SHP77 treated with DMSO at 0.1 percent for 48 hours (cell line): ENCODE measurements at places on chromosomes 11 and 22.

GRCh38 chr22:42262964-42263363 is 7.5 kb downstream of the TCF20 start:
- DNase-seq: no peak

- DNase-seq: no peak
Observed at GRCh38 chr11:78190374-78190773, 1.7 kb downstream of the USP35 start.

DNA sequence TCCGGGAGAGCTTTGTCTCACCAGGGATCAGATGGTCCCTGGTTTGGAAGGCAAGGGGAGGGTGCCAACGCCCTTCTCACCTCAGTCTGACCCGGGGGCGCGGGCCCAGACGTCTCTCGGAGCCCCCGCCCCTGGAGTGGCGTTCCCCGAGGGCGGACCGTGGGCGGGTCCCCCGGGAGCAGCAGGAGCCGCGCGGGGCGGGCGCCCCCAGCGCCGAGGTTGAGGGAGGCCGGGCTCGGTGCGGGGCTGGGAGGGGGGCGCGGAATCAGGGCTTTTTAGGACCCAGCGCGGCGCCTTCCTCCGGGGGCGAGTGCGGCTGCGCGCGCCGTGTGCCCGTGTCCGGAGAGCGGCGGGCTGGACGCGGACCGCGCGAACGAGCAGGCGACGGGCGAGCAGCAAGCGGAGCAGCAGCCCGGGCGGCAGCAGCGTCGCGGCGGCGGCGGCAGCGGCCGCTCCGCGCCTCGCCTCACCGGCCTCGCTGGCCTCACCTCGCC is at the start of gene KCNC1:
Gene KCNC1, plus strand, starts transcription at position 364 of the 494 bp plus-strand sequence. CDS start 1,222 bp downstream, outside the sequence.
- no peak for DNase-seq

- DNase-seq: no peak
Observed at GRCh38 chr11:3158131-3158591, 6.9 kb downstream of the OSBPL5 start.

DNA sequence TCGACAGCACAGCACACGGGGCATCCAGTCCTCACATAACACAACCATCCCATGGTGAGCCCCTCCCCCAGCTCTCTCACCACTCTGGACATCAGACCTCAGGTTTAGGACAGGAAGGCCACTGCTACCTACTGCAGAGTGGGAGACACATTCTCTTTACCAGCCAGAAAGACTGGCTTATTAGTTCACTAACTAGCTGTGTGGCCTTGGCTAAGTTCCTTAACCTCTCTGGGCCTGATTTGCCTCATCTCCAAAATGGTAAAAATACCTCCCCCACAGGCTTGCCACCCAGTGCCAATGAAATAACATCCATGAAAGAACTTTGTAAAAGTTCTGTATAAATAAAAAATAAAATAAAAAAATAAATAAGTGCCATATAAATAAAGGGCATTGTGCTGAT is 32.1 kb downstream of the USH1C start:
- no peak for DNase-seq

- DNase-seq: no peak
Observed at GRCh38 chr11:110526323-110526722, 96.6 kb downstream of the FDX1 start.

- no peak for DNase-seq
Observed at GRCh38 chr11:58164389-58164788, 24.5 kb upstream of the OR9Q2 start.

- no peak for DNase-seq
Observed at GRCh38 chr11:84227970-84228665, 942.0 kb upstream of the CCDC90B start.

GRCh38 chr11:64320556-64320955 is 2.6 kb downstream of the PRDX5 start:
- DNase-seq: no peak

DNA sequence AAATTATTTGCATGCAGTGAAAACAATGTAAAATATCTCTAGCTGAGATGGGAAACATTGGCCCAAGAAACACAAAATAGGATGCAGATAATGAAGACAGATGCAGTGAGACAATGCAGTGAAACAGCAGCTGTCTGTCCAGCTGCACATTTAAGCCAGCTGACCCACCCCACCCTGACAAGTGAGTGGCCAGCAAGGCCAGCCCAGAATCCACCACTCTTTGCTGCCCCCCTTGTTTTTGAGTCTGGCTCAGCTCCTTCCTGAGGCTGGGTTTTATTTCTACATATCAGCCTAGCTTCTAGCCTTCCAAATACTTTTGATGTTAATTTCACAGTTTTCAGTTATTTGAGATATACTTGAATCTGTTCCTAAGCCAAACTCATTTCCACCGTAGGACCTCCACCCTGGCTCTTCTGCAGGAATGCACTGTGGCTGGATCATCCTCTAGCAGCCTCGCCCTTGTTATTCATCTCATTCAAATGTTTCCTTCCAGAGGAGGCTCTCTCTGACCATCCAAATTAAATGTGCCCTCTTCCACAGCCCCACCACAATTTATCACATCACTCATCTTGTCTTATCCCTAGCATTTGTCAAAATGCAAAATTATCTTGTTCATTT is 154.1 kb upstream of the POU2AF2 start:
- DNase-seq: no peak

DNA sequence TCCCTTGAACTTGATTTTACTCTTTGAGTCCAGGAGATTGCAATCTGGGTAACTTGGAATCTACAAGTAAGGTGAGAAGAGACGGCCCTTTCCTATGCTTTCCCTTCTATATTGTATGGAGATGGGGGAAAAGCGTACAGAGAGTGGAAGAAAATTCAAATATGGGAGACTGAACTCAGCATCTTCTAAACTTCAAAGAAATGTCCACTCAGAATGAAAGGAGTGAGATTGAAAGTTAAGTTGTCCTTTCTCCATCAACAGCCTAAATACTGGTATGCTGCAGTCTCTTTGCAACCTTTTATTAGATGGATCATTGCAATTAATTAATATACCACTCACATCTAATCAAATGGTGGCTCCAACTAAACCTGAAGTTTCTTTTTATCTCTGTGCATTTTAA is 6.4 kb upstream of the EXPH5 start:
- DNase-seq: no peak

GRCh38 chr22:30008401-30008800 is 71.9 kb upstream of the HORMAD2 start:
- DNase-seq: no peak

- DNase-seq: no peak
Observed at GRCh38 chr11:123428116-123428715, 1.9 kb upstream of the GRAMD1B start.

DNA sequence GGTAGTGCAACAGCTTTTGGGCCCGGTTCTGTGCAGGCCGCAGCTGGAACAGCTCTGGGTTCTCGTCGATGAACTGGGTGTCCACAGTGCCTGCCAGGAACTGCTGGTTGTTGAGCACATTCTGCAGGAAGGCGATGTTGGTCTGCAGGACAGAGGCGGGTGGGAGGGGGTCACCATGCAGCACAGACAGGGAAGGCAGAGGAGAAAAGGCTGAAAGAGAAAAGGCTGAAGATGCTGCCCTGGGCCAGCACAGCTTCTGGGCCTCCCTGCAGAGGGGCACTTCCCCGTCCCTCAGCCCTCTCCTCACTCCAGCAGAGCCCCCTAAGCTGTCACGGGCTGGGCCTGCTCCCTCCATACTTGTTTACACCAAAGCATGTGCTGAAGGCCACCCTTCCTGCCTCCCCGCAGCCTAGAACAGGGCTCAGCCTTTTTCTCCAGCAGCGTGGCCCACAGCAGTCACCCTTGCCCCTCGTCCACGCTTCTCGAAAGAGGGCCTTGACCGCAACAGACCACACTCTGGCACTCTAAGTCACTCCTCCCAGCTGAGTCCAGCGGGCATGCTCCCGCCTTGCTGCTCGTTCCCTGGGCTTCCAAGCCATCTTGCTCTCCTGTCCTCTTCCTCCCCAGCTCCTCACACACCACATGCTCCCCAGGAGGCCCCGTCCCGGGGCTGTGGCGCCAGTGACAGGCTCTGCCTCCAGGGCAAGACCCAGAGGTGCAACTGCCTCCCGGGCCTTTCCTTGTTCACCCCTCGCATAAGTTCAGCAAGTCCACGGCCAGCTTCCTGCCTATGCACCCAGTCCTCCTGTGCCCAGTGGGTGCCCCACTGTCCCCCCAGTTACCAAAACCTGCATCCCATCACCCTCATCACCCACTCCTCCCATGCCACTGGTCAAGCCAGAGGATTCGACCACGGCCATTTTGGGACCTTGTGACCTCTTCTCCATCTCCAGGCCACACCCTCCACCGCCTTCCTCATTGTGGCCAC is 3.3 kb upstream of the LRFN4 start:
- DNase-seq: no peak

DNA sequence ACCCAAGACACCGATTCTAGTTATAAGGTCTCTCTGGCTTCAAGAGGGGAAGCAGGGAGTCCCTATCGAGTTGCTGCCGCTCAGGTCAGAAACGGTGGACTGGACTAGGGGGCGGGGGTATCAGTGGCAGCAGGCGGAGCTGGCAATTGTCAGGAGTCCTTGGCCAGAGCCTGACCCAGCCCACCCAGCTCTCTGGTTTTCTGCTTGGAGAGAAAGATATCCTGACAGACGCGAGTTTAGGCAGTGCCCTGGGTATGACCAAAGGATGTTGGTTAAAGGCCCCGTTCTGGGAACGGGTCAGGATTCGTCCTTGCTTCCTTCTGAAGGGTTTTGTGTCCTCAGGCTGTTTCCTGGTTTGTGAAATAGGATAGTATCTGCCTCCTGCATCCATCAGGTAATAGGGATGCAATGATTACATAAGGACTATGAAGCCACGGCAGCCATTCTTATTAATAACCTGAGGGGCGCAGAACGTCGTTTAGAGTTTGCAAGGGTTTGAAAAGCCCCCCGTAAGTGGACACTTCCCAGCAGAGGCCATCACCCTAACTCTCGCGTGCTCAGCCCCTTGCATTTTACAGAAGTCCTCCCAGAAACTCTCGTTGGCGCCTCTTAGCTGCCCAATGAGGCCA is 700 bp upstream of the DEPDC5 start:
- peak; percentile 81 for DNase-seq

DNA sequence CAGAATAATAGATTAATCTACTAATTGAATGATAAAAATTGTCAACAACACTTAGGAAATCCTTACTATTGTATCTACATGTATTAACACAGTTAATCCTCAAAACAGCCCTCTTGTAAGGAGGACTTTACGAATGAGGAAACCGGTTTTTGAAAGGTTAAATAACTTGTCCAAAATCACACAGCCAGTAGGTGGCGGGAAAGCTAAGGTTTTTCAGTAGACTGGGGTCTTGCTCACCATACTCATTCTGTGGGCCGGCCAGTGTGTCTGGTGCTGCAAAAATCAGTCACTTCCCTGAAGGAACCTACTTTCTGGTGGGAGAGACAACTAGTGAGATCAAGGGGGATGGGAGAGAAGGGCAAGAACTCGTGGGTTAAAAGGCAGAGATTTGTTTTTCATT is 3.8 kb downstream of the DCPS start:
- DNase-seq: no peak

DNA sequence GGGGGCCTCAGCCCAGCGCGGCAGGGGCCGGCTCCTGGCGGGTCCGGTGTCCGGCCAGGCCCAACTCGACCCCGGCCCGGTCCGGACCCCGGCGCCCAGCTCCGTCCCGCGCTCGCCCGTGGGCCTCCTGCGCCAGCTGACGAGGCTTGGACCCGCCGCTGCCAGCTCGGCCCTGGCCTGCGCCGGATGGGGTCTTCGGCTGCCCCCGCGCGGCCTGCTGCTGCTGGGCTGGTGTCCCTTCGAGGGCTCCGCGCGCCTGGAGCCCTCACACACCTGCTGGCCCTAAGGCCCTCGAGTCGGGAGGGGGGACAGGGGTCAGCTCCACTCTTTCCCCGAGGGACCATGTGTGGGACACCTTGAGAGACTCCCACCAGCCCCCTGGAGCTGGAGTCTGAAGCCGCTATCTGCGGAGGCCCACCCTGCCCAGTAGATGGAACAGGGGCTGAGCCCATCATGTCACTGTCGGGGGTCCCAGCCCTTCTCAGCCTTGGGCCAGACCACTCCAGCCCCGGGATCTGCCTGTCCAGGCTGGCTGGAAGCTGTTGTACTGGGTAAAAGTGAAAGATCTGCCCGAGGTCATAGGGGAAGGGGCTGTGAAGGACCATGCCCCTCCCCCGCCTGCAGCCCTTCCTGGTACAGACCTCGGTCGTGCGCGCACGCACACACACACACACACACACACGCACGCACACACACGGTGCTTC is 768 bp upstream of the CDKN1C start:
- no peak for DNase-seq

DNA sequence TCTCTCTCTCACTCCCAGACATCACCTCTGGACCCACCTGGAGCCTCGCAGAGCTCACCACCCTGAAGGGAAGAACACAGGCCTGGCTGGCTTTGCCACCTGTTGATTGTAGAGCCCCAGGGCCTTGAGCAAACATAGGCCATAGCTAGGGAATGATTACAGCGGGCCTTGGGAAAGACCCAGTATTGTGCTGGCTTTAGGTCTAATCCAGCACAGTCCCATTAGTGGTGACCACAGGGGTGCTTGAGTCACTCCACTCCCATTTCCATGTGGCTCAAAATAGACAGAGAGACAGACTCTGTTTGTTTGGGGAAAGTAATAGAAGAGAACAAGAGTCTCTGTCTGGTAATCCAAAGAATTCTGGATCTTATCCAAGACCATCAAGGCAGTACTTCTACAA is 42.7 kb upstream of the FAM181B start:
- no peak for DNase-seq

DNA sequence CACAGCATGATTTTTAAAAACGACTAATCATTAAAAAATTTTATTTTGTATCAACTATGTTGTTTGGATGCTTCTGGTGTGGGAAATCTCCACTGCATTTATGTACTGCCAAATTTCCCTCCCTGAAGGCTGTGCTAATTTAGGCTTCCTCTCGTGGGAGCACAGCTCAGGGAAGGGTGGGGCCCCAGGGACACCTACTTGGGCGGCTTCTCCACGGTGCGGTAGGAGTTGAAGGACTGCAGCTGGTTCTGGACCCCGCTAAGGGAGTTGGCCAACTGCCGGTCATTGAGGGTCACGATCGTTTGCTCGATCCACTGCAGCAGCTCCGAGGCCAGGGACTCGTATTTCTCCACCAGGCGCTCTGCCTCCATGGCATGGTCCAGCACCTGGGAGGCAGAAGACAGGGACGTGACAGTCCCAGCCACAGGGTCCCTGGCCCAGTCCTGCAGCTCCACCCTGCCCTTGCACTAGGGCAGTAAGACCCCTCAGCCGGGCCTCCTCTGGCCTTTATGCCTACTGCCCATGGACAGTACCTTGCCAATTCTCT is 18.6 kb downstream of the SPTBN2 start:
- DNase-seq: no peak

- no peak for DNase-seq
Observed at GRCh38 chr11:114811971-114812370, 133.6 kb downstream of the NXPE2 start.

DNA sequence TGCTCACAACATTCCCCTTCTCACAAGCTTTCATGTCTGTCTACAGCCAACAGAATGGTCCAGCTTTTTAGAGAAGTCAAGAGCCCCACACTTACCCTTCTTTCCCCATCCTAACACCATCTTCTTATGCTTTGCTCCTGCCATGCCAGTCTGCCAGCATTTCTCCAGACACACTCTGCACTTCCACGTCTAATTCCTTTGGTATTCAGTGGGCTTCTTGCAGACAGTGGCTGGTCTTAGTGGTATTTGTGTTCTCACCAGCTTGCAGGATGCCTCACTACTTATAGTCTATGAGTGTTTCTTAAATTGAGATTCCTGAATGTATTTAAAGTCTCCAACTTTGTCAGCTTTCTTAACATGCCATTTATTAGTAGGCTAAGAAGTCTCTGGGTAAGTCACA is 154.4 kb downstream of the BBOX1 start:
- DNase-seq: no peak
